NK-92 treated with Interleukin-12 subunit alpha and Interleukin-12 subunit beta, amount 100 ng/mL, for 24 hours (cell line): ENCODE measurements at places on chromosomes 3 and 15.

DNA sequence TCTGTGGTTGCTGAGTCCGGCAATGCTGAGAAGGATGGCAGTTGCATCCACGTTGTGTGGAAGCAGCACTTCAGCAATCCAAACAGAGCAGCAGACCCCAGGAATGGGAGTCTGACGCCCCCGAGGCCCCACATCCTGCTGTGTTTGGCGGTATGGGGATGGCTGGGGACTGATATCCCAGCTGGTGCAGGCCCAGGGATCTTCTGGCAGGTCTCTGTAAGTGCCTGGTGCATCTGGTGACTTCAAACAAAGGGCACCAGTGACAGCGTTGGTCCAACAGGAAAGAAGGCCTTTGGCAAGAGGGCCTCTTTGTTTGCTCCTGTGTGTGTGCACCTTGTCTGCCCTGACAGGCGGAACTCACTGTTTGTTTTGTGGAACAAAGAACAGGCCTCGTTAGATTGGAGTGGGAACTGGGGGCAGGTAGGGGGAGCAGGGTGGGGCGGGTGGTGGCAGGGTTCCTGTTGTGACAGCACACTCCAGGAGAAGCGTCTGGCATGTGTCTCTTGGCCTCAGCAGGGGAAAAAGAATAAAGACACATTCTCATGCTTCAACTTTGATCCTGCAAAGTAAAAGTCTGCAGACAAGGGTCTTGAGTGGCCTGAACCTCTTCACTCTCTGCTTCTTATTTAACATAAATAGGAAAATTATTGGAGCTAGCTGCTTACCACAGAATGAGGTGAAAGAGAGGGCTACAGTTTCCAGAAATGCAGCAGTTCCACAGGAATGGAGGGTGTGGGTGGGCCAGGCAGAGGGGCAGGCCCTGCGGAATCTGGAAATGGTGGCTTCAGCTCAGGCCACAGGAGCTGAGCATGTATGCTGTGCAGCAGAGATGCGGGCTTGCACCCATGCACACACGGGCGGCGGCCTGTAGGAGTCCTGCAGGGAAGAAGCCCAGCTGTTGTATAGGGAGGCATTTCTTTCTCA is 94.5 kb upstream of the MYZAP start:
- no peak for DNase-seq

DNA sequence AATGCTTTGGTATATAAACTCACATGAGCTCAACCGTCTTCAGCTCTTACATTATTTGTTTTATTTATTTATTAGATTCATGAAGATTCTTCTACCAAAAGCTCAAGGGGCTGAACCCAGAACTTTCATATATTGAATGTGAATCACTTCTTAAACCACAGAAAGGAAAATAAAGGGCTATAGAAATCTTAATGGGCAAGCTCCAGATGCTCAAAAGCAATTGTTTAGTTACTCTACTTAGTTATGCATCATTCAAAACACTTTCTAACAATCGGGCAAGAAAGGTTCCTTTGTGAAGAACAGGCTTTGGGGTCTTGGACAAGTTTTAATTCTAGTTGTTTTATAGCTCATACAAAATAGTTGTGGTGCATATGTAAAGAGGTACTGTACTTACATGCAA is 380.2 kb downstream of the TIGIT start:
- DNase-seq, result no peak

- no peak for DNase-seq
These were observed 97.9 kb downstream of the NAALADL2 start for GRCh38 chr3:174957081-174957480.

DNA sequence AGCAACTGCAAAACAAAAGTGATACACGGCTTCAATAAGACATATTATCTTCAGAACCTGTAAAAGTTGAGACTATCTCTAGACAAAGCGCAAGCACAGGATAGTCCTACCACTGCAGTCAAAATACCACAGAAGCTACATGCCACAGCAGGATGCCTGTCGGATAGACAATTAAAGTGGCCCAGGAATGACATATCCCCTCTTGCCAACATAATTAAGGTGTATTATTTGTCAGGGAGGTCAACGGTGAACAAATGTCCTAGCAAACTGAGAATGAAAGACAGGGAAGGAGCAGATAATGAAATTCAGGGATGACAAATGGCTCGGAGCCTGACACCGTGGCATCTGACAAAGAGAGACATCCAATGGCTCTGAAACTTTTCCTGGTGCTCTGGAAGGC is 185.7 kb downstream of the MECOM start:
- DNase-seq, result no peak

GRCh38 chr15:69049976-69050375 is 35.5 kb downstream of the NOX5 start:
- DNase-seq, result no peak

- no peak for DNase-seq
These were observed 55.3 kb downstream of the ISL2 start for GRCh38 chr15:76391847-76392246.
